ENCODE measurements at places on chromosomes 4 and X. TPM values are rescaled to one million over a fixed set of nuclear protein-coding genes. Genes with fewer than 3 reads are reported as not detected.

GRCh38 chr4:78571804-78572203, 20.2 kb downstream of the ANXA3 start:
- no peak for DNase-seq

DNA sequence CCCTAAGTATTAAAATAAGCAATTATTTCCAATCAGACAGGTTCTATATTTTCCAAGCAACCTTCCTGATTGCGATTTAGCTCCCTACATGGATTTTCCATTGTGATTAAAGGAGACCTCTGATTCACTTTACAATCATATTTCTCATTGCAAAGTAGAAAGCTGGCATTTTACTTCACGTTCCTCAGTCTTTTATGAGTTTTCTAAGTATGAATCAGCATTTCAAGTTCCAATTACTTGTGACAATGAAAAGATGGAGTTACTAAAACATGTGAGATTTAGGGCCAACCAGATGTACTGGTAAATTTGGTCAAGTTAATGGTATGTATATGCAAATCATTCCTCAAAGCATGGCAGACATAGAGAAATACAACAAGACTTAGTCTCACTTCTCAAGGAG, 206.2 kb downstream of the KCNIP4 start:
- no peak for DNase-seq

DNA sequence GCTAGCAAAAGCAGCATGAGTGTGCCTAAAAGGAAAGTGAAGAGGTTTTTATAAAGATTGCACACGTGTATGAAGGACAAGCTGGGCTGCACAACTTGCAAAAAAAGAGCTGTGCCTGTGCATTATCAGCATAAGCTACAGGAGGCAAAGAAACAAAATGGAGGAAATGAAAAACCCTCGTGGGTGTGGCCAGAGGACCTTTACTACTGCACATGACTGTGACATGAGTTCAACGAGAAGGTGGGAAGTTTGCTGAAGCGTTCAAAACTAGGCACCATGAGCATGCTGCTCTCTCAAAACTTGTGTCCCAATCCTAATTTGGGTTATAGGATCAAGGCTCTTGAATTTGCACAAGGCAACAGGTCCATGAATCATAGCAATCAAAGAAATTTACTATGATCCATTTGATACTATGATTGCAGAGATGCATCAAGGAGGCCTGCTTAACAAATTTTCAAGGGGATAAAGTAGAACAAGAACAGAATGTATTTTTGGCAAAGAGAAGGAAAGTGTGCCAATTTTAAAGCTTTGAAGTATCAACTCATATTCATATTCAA, 38.1 kb upstream of the CXorf38 start:
- DNase-seq: no peak

GRCh38 chr4:122232633-122233032, 80.5 kb downstream of the BLTP1 start:
- no peak for DNase-seq

DNA sequence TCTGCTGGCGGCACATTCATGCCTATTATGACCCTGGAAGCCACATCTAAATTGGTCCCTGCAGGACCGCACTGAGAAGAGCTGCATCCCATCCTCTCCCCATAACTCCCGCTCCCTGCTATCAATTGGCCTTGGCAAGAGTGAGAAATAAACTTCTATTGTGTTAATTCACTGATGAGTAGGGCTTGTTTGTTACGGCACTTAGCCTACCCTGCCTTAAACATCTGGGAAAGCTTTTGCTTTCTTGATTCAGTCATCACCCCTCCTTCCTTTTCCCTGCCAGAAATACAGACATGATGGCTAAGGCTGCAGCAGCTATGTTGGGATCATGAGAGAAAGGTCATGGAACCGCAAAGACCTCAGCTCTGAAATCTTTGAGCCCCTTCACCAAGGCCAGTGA, 36.5 kb downstream of the SUPT20HL2 start:
- DNase-seq: no peak

MAGEA2B gene
- polyA plus RNA-seq: not detected

GRCh38 chrX:153877571-153878261, 8.3 kb downstream of the L1CAM start:
- no peak for DNase-seq

CXCL1 gene
- polyA plus RNA-seq: 0.28 TPM

MAP7D2 gene
- polyA plus RNA-seq: 2.8 TPM

GRCh38 chrX:149022485-149022884, 482.6 kb downstream of the IDS start:
- DNase-seq: no peak

- no peak for DNase-seq
These were observed 32.9 kb downstream of the SLC2A9 start for GRCh38 chr4:9988363-9988749.

DNA sequence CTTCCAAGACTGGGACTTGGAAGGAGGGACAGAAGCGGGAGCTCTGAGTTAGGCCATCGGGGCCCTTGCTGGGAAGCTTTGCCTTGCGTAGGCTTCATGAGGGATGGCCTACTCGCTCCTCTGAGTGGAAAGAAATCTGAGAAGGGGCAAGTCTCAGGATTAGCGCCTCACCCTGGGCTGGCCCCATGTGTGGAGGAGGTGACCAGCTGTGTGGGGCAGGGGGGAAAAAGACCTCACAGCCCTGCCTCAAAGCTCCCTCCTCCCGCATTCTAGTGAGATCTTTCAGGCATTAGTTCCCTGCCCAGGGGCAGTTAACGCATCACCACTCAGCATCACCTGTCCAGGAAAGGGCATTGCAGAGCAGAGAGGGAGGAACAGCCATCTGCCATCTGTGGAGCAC, 156.1 kb downstream of the ENPP6 start:
- DNase-seq: no peak

- DNase-seq: no peak
These were observed 178.7 kb downstream of the FBXW7 start for GRCh38 chr4:152357206-152357605.

DNA sequence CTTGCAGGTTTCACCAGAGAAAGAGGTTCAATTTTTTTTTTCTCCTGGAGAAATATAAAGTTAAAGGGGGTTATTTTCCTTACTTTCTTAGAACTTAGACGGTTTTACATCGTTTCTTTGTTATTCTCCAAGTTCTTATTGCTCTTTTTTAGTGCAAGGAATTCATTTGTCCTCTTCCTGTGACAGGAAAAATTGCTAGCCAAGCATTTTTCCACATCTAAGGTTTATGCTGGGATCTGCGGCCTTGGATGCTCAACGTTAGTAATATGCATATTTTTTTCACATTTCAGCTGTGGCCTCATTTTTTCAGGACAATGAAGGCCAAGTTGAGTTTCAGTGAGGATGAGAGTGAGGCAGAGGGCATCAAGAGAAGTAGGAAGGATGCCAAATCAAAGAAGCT, 948.9 kb downstream of the PCDH19 start:
- DNase-seq: no peak

GPR143 gene
- polyA plus RNA-seq: 11.9 TPM

TAF7L gene
- 0.84 TPM for polyA plus RNA-seq

DNA sequence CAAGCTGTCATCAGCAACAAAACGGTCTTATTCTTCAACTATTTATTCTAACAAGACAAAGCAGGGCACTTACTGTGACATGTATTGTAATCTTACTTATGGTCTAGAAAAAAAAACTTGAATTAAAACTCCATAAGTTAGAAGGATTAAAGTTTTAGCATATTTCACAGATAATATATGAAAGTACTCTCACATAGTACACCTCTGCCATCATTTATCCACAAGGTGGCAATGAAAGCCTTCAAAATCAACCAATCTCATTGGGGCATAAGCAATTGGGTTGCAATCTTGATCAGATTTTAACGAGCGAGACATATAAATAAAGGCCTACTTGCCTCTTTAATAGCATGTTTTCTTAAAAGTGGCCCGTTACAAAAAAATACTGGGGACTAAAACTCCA, 1382.9 kb downstream of the FAM133A start:
- DNase-seq: no peak

DNA sequence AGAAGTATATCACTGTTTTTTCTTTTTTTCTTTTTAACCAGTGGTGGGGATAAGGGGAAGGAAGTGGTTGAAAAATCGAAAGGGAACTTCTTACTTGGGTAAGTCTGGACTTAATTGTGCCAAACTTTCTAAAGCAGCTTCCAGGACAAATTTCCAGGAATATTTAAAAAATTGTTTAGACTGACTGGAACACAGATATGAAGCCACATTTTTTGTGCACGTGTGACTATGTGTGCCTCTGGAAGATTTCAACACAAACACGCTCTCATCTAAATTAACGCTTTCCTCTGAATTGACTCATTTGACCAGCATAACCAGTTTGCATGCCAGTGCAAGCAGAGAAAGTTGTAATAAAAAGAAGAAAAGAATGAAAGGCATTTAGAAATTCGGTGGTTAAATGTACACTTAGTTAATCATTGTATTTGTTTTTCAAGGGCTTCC, 18.8 kb upstream of the YTHDC1 start:
- no peak for DNase-seq

DNA sequence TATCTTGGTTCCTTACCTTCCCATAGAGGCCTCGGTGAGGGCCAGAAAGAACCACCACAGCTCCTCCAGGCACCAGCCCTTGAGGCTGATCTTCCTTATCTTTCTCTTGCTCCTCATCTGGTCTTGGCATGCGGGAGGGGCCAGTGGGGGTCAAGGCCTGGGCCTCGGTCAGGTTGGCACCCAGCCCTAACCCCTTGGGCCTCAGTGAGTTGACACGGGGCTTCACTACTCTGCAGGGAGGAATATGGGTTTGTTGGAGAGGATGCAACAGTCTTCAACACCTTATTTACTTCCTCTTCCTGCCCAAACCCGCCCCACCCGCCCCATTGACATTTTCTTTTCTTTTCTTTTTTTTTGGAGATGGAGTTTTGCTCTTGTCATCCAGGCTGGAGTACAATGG, 6.0 kb downstream of the GPKOW start:
- no peak for DNase-seq

- DNase-seq: no peak
These were observed 17.3 kb upstream of the SASH3 start for GRCh38 chrX:129762448-129762847.

HDX gene
- polyA plus RNA-seq: 6.4 TPM

GIMD1 gene
- 0.11 TPM for polyA plus RNA-seq

- no peak for DNase-seq
These were observed 26.8 kb upstream of the SPARCL1 start for GRCh38 chr4:87555773-87556619.

L1CAM gene
- polyA plus RNA-seq: 68.5 TPM

- DNase-seq: no peak
These were observed 949.9 kb downstream of the TECRL start for GRCh38 chr4:63459329-63459728.

ABCB7 gene
- 29.0 TPM for polyA plus RNA-seq

STPG2 gene
- polyA plus RNA-seq: 0.38 TPM

GRCh38 chrX:136766785-136767103, 14.0 kb downstream of the ARHGEF6 start:
- no peak for DNase-seq

ATP1B4 gene
- 0.04 TPM for polyA plus RNA-seq

DNA sequence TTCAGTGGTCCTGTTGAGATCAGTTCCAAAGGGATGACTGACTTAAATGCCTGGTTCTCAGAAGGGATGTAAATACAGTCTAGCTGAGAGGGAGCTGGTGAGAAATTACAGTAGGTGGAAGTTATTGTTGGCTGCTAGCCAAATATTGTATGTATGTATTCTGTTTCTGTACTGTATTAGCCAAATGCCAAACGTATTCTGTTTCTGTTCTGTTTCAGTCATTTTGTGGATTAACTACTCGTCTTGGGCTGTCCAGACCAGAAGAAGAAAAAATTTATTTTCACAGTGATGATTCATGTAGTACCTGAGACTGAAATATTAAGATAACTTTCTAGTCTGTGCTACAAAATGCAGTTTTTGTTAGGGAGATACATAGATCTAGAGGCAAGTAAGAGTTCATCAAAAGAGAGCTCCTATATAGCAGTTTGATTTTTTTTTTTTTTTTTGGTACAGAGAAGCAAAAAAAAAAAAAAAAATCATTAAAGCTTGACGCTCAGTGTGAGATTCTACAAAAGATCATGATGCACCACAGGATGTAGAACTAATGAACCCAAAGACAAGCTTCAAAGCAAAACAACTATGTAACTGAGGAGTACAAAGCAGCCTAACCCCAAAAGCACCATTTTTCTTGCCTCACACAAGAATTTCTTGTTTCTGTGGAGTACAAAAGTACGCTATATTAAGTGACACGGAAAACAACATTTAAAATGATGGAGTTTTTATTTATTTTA, 54.8 kb downstream of the CASP6 start:
- no peak for DNase-seq

- no peak for DNase-seq
These were observed 122.1 kb downstream of the REELD1 start for GRCh38 chr4:146336410-146336807.

- DNase-seq: no peak
These were observed 7.1 kb downstream of the SLC49A3 start for GRCh38 chr4:681736-682451.

DNA sequence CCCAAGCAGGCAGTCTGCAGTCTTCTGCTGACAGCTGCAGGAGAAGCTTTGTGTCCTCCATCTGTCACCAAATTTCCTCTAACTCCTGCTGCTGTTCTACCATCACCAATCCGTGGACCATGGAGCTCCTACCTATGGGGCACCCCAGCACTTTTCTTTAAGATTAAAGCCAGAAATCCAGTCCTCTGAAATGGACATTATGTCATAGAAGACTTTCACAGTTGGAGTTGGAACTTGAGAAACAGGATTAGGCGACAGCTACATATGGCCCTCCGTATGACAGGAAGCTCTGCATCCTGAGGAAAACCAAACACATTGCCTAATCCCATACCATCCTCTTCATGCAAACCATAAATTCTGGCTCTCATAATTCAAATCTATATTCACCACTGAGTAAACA, 470.6 kb upstream of the GALNTL6 start:
- DNase-seq: no peak

DNA sequence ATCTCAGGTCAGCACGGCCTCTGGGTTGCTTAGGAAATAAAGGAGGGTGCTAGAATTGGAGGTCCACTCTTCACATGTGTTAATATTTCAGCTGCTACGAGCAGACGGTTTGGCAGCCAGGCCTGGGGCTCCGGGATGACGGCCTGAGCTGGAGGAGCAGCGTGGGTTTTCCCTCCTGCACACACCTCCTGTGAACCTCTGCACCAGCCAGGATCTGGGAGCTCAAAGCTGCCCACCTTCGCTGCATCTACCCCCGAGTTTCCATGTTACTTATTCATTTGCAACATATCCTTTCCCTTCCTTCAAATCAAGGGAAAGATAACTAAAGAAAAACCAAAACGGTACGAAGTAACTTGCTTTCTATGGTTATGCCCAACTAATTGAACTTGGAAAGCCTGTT, 13.6 kb downstream of the STOX2 start:
- DNase-seq: no peak

- DNase-seq: no peak
These were observed 18.7 kb upstream of the CXCL13 start for GRCh38 chr4:77586951-77587383.

HTT gene
- polyA plus RNA-seq: 28.6 TPM
